Airway epithelial cell (primary cell): ENCODE measurements at places on chromosomes 1 and 21. TPM values are rescaled to one million over a fixed set of nuclear protein-coding genes. Genes with fewer than 3 reads are reported as not detected.

Gene RGS4
- total RNA-seq, result 0.42 TPM in 1 of 2 replicates, not detected in the other

Gene GBP5
- 0.05 and 0.71 TPM in 2 replicates for total RNA-seq

Gene PTPRU
- 71.7 and 126 TPM in 2 replicates for total RNA-seq

Gene LCK
- 0.37 and 2.5 TPM in 2 replicates for total RNA-seq

Gene LGR6
- total RNA-seq, result 0.14 TPM in 2 replicates

Gene PIGR
- total RNA-seq, result 0.05 and 0.14 TPM in 2 replicates

Gene TTLL10
- total RNA-seq, result not detected in 2 replicates

Gene TSTD1
- total RNA-seq, result 110 and 112 TPM in 2 replicates

Gene KISS1
- total RNA-seq, result not detected in 2 replicates

Gene ABCG1
- 8.7 and 9.7 TPM in 2 replicates for total RNA-seq

Gene PKP1
- 256 and 357 TPM in 2 replicates for total RNA-seq

Gene CFAP141
- not detected in 2 replicates for total RNA-seq

Gene GIPC2
- total RNA-seq, result 0.09 and 0.14 TPM in 2 replicates
